ENCODE measurements at places on chromosomes 16 and 17.

- DNase-seq = peak; percentile 71
Observed at GRCh38 chr17:47719411-47720152, 13.5 kb upstream of the TBX21 start.

GRCh38 chr17:59893676-59894100, 767 bp downstream of the RPS6KB1 start:
- DNase-seq = no peak

GRCh38 chr16:72371307-72372086, 199.5 kb upstream of the PMFBP1 start:
- no peak for DNase-seq

GRCh38 chr17:79291391-79291790, 216.8 kb downstream of the ENGASE start:
- DNase-seq = no peak

DNA sequence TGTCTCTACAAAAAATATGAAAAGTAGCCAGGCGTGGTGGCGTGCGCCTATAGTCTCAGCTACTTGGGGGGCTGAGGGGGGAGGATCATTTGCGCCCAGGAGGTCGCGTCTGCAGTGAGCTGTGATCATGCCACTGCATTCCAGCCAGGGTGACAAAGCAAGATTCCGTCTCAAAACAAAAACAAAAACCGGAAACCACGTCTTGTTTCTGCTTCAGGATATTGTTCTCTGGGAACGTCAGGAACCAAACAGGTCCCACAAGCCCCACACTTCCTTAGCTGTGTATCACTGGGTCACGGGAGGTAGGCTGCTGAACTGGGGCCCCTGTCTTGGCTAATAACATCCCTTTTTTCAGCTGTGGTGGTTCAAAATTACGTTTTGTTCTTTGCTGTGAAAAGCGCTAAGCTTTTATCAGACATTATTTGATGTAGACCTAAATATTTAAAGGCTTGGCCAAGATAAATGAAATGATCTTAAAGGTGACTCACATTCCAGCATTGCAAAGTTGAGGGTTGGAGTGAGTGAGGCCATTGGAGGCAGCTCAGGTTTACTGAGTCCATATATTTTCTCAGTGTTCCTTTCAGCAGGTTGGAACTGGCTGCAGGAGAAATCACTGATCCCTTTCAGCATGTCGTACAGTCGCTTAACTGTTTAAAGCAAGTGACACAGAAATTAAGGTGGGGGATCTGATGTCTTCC, 16.4 kb upstream of the SEC14L1 start:
- DNase-seq = no peak

DNA sequence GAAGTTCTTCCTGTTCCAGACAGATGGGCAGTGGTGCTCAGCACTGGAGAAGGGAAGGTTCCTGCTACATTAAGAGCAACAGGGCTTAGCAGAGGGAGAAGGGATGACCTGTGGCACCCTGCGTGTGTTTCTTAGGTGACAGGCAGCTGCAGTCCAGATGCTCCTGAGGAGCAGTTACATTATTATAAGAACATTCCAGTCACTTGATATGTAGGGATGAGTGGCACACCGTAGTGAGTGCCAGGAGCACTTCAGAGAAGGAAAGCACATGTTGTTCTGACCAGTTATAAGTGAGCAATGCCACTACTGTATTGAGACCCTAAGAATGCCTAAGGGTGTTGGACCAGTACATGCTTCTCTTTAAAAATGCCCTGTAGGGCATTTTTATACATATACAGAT, 39.9 kb upstream of the MRC2 start:
- no peak for DNase-seq

DNA sequence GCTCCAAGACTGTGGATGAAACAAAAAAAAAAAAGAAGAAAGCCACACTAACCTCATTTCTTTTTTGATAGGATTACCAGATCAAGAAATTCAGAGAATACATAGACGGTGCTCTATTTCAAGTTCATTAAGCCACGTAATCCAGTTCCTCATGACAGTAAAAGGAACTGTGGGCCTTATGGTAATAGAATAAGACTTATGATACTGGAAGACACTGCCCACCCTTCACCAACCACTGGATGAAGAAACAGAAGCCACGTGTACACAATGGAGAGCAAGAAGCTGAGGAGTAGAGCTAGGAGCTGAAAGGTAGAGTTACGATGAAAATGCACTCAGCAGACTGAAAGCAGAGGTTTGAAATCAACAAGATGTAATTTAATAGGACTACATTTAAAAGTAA, 11.2 kb downstream of the NCBP3 start:
- no peak for DNase-seq

DNA sequence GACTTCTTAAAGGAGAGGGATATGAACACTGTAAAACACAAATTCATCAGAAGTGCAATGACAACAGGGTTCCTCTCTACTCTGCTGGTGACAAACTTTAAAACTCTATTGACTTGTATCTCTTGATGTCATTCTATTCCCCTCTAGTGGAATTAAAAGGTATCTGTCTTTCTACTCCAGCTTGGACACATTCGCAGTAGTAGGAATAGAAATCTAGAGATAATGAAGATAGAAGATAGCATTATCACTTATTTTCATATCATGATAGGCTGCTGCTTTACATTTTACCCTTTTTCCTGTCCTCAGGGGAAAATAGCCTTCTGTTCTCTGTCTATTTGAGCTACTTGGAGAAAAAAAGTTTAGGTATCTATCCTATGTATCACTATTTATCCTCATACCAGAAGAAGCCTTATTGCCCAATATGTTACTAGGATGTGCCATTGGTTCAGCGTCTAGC, 209.6 kb upstream of the CACNG5 start:
- no peak for DNase-seq

GRCh38 chr17:9336817-9337216, 238.8 kb downstream of the STX8 start:
- DNase-seq = no peak

DNA sequence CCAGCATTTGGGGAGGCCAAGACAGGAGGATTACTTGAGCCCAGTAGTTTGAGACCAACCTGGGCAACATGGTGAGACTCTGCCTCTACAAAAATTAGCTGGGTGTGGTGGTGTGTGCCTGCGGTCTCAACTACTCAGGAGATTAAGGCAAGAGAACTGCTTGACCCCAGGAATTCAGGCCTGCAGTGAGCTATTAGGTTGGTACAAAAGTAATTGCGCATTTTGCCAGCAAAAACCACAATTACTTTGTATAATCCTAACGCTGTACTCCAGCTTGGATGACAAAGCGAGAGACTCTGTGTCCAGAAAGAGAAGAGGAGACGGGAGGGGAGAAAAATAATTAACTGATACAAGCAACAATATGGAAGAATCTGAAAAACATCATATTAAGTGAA, 32.7 kb downstream of the YWHAE start:
- no peak for DNase-seq

DNA sequence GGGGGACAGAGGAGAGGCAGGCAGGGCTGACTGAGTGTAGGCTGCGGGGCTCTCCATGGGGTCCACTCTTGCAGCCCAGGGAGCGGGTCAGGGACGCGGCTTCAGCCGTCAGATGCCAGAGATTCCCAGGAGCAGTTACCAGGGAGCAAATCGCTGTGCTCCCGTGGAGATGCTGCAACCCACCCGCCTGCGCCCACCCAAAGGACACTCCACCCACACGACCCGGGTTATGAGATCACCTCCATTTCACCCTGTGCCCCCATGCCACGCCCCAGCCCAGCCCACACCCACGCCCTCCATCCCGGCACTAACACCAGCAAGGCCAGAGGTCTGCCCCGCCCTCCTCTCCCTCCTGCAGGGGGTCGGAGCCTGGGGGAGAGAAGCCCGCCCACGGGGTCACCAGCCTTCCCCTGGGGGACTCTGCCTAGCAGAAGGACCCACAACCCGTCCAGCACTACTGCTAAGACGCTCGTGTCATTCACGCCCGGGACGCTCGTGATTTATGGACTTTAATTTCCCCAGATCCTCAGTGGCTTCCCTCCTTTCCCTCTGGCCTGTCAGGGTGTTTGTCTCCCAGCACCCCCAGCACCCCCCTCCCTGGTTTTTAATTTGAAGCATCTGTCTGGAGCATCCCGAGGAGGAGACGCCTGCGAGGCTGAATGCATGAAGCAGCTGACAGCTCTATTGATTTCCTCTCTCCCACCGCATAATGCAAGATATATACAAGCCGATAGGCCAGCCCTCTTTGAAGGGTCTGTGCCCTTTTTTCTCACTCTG, 6.7 kb upstream of the RPL38 start:
- DNase-seq = no peak

DNA sequence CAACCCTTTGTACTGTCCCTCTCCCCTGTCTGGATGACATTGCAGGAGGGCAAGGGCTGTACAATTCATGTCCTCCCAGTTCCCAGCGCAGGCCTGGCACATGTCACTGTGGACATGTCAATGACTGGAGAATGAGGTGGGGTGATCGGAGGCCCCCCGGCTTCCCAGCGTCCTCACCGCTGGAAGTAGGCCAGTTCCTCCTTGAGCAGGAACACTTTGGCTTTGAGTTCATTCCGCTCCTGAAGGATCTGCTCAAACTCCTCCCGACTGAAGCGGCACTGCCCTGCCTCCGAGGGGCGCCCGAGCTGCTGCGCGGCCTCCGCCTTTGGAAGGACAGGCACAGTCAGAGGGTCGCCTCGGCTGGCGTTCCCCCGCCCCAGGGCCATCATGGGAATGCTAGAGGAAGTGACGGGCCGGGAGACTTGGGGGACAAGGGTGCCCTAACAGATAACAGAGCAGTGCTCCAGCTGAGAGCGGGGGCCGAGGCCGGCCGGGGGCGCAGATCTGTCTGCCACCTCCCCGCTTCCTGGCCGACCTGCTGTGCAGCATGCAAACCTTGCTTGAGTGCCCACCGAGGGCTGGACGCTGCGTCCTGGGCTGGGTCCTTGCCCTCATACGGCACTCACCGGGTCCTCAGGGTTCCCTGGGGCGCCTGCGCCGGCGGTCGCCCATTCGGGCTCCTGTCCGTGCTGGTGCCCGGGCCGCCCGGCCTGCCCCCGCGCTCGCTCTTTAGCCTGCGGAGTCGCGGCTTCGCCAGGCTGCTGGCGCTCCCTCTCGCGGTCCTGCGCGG, 1.3 kb downstream of the RILP start:
- DNase-seq = no peak

DNA sequence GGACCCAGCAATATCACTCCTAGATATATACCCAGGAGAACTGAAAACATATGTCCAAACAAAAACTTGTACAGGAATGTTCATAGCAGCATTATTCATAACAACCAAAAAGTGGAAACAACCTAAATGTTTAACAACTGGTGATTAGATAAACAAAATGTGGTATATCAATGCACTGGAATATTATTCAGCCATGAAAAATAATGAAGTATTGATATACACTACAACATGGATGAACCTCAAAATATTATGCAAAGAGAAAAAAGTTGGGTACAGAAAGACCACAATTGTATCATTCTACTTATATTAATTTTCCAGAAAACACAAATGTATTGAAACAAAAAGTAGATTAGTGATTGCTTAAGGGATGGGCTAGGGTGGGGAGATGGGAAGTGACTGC, 498.6 kb downstream of the GRIN2A start:
- DNase-seq = no peak

DNA sequence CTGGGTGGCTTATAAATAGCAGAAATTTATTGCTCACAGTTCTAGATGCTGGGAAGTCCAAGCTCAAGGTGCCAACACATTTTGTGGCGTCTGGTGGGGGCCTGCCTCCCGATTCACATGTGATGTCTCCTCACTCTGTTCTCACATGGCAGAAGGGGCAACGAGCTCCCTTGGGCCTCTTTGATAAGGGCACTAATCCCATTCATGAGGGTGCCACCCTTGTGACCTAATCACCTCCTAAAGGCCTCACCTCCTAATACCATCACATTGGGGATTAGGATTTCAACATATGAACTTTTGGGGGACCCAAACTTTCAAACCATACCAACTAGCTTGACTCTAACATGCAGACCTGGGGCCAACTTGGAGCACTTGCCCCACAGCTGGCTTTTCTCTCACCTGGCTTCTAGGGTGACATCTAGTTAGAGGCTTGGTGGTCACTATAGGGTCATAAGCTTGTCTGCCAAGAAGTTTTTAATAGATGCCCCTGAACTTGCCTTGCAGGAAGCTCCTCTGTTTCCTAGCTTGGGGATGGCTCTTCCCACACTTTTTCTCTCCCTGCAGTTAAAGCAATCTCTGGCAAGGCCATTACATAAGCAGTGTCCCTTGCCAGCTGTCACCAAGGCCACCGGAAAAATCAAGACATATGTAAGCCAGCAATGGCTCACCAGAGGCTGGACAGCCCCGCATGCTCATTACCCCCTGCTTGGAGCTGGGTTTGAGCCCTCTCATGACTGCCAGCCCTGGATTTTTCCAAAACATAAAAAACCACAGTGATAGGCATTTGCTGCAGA, 8.4 kb upstream of the MED9 start:
- DNase-seq = no peak

GRCh38 chr16:65660390-65660789, 538.5 kb upstream of the CDH11 start:
- no peak for DNase-seq

DNA sequence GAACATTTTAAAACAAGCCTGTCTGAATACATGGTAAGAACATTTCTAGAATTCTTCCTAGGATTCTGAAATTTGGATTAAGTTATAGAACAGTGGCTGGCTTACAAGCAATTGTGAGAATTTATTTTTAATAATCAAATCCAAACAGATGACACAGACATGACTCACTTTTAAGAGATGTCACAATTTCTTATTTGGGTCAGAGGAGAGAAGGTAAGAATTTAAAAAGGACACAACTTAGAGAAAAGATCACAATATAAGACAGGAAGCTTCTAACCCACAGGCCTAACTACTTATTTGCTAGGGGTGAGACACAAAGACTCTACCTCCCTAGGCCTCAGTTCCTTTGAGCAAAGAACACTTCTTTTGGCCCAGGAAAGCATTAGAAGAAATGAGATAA, 32.7 kb downstream of the ZZEF1 start:
- peak; percentile 19 for DNase-seq

DNA sequence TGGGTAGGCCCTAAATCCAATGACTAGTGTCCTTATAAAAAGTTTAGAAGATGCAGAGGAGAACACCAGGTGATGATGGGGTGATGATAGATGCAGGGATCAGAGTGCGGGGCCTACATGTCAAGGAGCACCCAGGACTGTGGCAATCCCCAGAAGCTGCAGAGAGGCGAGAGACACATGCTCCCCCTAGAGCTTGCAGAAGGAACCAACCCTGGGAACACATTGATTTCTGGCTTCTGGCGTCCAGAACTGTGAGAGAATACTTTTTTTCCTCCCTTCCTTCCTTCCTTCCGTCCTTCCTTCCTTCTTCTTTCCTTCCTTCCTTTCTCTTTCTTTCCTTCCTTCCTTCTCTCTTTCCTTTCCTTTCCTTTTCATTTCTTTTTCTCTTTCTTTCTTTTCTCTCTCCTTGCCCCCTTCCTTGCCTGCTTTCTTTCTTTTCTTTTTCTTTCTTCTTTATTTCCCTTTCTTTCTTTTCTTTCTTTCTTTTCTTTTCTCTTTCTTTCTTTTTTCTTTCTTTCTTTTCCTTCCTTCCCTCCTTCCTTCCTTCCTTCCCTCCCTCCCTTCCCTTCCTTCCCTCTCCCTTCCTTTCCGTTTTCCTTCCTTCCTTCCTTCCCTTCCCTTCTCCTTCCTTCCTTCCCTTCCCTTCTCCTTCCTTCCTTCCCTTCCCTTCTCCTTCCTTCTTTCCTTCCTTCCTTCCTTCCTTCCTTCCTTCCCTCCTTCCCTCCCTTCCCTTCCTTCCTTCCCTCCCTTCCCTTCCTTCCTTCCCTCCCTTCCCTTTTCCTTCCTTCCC, 134.3 kb downstream of the HAPSTR1 start:
- no peak for DNase-seq

Data from CD4-positive, alpha-beta T cell treated with Interleukin-15 for 4 hours (primary cell).